ENCODE measurements at places on chromosomes 5 and 9.

DNA sequence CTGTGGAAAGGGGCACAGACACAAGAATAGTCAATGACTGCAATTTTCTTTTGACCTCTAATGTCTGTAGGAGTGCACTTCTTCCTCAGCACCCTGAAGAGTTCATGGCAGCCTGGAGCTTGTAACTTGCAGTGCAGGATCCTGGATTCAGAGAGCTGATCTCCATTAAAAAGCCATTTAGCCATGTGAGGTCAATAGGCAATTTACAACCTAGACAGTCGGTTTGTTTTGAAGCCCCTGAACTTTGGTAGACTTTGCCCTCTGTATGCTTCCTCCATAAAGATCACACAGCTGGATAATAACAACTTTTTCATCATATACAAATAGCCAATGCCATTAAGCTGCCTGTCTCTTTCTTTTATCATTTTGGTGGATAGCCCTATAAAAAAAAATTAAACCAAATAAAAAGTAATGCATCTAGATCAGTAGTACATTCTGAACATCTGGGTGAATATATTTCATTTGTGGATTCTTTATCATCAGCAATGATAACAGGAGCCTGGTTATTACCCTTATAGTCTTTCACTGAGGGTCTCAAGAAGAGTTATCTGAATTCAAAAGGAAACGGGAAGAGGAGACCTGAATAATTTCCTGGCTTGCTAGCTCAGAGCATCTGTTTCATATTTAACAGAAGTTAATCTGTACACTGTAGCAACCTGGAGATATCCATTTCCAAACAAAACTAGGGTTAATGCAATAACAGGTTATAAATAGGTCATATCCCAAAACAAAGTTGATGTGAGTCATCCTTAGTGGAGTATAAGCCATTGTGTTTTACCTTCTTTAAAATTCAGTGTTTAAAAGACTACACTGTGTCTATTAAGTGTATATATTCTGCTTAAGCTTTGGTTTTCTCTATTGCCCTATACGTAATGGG, 193.8 kb upstream of the ACTBL2 start:
- no peak for DNase-seq

- no peak for DNase-seq
Observed at GRCh38 chr5:57007344-57007743, 55.4 kb upstream of the MIER3 start.

- no peak for DNase-seq
Observed at GRCh38 chr5:52190737-52191136, 597.0 kb upstream of the ITGA1 start.

GRCh38 chr9:14209399-14210345, 104.3 kb downstream of the NFIB start:
- DNase-seq: no peak

DNA sequence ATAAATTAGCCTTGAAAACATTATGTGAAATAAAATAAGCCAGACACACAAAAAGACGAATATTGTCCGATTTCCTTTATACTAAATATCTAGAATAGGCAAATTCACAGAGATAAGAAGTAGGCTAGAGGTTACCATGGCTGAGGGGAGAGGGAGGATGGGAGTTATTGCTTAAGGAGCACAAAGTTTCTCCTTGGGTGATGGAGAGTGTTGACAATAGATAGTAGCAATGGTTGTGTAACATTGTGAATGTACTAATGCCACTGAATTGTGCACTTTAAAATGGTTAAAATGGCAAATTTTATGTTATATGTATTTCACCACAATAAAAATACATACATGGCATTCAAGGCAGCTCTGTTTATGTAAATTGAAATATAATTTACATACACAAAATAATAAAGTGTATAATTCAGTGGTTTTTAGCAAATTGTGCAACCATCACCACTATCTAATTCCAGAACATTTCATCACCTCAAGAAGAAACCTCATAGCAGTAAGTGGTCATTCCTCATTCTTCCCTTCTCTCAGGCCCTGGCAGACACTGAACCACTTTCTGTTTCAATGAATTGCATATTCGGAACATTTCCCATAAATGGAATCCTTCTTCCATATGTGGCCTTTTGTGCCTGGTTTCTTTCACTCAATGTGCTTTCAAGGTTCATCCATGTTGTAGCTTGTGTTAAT, 59.2 kb downstream of the NDST1 start:
- DNase-seq: peak; percentile 12

- peak; percentile 96 for DNase-seq
Observed at GRCh38 chr9:4293293-4293941, 6.5 kb downstream of the GLIS3 start.

GRCh38 chr9:130631331-130632080, 32.9 kb upstream of the PRDM12 start:
- DNase-seq: no peak

DNA sequence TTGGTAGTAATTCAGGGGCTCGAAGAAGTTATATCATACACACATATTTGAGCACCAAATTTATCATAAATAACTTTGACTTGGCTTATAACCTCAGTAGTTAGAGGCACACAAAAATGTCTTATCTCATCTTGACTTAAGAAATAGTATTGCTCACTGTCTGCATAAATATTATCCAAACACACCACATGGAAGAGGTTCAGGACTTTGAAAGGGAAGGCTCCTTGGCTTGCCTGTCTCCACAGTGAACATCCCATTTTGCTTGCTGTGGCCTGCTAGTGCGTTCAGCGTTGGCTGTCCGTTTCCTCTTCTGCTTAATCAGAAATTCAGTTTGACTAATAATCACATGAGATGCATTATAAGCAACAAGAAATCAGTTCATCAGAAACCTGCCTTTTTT, 13.9 kb downstream of the GRXCR2 start:
- DNase-seq: no peak

DNA sequence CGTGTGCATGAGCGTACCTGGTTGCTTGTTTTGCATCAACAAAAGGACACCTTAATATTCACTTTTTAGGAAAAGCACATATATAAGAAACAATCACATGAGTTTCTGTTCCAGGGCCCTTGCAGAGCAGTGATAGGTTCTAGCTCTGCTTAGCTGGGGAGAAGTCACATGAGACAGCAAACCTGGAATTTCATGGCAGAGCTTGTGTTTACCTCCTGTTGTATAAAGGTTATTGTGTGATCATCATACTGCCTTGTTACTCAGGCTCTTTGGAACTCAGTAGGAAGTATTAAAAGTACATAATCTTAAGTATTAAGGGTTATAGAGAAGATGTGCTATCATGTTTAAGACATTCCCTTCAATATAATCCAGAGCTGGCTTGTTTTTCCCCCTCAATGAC, 18.0 kb upstream of the VLDLR start:
- no peak for DNase-seq

- no peak for DNase-seq
Observed at GRCh38 chr5:172841-173251, 18.4 kb upstream of the LRRC14B start.

DNA sequence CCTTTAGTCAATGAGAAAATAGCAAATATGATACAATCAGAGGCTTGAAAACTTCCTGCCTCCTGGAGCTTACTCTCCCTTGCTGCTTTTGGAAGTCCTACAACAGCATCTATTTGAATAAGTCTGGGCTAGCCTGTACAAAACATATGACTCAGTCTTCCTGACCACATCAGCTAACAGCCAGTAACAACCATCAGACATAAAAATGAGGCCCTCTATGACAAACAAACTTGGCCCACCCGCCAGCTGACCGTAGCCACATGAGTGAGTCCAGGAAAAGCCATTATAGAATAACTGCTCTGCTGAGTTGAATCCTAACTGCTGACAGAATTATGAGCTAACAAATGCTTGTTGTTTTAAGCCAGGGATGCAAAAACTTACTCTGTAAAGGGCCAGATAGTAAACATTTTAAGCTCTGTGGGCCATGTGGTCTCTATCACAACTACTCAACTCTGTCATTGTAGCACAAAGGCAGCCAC, 347.6 kb downstream of the PTPRD start:
- peak; percentile 58 for DNase-seq

GRCh38 chr9:94945197-94946144, 219.0 kb downstream of the AOPEP start:
- DNase-seq: peak; percentile 84

- no peak for DNase-seq
Observed at GRCh38 chr5:29277642-29278041, 1915.8 kb upstream of the CDH6 start.

GRCh38 chr5:151086905-151087360, 6.1 kb upstream of the TNIP1 start:
- peak; percentile 61 for DNase-seq

DNA sequence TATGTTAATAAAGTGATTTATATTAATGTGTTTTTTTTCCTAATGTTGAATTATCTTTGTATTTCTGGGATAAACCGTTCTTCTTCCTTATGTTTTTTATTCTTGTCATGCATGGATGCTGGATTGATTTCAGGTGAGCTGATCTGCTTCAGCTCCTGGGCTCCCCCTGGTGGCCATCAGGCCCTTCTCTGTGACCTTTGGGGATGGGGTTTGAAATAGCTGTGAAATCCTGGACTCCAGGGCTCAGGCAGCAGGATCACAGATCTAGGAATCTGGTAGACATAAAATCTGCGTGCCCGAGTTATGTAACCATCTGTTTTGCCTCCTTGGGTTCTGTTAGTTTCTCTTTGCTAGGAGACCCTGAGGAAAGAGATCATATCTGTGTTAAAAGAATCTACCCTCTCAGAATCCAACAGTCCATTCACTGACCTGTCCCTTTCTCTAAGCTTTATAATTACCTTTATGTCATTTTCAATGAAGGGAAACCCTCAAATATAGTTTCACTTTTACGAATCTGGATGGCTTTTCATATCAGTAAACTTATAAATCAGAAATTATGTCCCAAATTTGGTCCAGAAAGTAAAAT, 12.2 kb upstream of the OR13J1 start:
- peak; percentile 33 for DNase-seq

GRCh38 chr9:132037458-132037857, 42.2 kb downstream of the MED27 start:
- DNase-seq: no peak

DNA sequence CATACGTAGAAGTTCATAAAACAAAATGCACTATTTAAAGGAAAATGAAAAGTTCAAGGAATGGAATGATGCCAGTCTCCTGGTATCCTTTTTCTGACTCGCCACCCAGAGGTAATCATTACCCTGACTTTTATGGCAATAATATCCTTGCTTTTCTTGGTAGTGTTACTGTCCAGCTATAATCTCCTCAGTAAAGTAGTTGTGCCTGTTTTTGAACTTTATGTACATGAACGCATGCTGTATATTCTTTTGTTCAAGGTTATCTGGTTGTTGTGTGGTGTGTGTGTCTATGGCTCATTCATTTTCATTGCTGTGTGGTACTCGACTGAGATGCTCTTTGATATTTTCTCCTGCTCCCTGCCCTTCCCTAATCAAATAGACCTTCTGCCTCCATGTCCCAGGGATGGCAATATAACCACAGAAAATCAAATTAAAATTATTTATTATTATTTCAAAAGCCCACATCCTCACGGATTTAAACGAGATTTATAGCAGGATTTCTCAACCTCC, 29.2 kb upstream of the FBP1 start:
- no peak for DNase-seq

DNA sequence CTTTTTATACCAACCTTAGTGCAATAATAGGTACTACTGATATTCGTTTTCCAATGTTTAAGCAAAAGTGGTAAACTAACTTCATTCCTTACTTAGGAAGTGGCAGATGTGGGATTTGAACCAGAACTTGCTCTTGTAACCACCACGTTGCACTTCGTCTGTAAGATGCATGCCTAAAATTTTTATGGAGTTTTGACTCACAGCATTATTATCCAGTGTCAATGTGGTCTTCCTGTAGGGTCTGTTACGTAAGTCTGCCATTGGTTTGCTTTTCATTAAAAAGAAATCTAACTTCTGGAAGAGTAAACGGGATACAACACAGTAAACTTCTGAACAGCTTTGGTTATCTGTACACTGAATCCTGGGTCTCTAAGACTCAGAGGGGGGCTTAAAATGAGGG, 521.0 kb upstream of the WWC1 start:
- no peak for DNase-seq

DNA sequence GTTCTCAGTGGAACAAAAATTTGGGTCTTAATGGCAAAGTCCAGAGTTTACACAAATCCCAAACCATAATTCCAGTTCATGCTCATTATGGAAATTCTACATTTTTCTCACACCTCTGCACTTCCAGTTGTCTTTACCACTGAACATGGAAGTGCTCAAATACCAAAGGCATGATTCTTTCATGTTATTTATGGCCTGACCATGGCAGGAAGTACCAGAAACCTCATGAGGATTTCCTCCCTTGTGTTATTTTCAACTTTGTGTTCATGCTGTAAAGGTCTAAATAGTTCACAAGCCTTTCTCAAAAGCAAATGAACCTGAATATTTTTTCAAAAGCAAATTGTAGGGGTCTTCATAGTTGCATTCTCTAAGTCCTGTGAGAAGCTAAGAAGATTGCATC, 82.0 kb upstream of the ITGA1 start:
- no peak for DNase-seq

DNA sequence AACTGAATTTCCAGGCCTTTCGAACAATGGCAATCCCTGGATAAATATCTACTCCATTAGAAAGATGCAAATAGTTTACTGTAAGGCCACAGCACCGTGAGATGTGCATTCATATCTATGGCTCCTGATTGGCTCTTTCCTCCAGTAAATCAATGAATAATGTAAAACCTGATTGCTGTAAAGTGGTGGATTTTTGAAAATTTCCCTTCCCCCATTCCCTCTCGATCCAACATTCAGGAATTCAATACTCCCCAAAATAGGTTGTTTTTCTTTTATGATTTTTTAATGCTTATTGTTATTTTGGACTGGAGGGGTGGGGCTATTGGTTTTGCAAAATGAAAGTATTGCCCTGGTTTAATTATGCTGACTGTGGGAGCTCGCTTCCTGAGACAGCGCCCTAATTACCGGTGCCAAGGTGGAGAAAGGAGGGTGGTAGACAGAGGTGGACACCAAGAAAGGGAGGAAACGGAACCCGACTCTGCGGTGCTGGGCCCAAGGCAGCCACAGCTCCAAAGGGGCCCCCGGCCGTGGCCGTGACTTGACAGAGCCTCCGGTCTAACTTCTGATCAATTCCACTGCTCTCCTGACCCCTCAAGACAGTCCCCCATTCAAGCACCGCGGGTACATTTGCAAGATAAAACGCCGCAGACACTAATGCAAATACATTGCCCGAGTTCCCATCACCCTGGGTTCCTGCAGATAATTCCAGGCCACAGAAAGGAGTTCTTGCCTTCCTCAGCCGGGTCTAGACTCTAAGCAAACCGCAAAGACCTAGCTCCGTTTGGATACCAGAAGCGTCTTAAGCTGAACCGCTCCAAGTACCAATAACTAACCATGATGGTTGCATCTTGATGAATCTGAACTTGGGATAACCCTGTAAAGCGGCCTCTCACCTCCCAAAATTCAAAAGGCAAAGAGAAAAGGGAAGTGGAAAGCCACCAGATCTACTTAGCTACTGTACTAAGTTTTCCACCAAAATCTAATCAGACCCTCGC, 211.2 kb downstream of the MEF2C start:
- no peak for DNase-seq

- no peak for DNase-seq
Observed at GRCh38 chr5:78771260-78772205, 123.0 kb upstream of the LHFPL2 start.

DNA sequence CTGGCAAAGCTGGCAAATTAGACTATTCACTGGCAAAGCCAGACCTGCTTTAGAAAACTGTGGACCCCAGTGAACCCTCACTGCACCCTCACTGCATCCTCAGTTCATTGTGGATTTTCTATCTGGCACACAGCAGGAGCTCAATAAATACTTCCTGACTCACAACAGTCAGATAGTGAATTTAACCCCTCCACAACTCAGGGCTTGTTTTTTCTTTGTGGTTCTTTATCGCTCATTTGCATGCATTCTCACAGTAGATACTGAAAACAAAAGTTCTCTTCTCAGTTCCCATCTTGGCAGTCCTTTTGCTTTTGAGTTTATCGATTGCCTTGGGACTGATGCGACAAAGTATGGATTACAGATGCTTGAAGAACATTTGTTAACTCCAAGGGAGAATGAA, 99.8 kb downstream of the ACTL7B start:
- no peak for DNase-seq

Data from RCC 7860 (cell line).